Esophagus muscularis mucosa (tissue), 4 donors: ENCODE measurements at places on chromosomes 1 and 21. TPM values are rescaled to one million over a fixed set of nuclear protein-coding genes. Genes with fewer than 3 reads are reported as not detected.

GRCh38 chr1:71428029-71428428 is 347.2 kb upstream of the ZRANB2 start:
- H3K4me1 ChIP-seq = no peaks in the 10 kb centered on the region
- DNase-seq = no peak
- no peak overlapping the region for H3K27ac ChIP-seq
- H3K4me3 ChIP-seq = no peak overlapping the region
- H3K36me3 ChIP-seq = no peaks in the 10 kb centered on the region
- no peaks in the 10 kb centered on the region for H3K27me3 ChIP-seq

GRCh38 chr1:211713231-211713630 is 37.8 kb upstream of the NEK2 start:
- no peak overlapping the region for H3K4me3 ChIP-seq
- H3K4me1 ChIP-seq = no peaks in the 10 kb centered on the region
- H3K36me3 ChIP-seq = no peaks in the 10 kb centered on the region
- H3K27me3 ChIP-seq = peaks cover 6% of the 10 kb centered on the region
- DNase-seq = no peak

DNA sequence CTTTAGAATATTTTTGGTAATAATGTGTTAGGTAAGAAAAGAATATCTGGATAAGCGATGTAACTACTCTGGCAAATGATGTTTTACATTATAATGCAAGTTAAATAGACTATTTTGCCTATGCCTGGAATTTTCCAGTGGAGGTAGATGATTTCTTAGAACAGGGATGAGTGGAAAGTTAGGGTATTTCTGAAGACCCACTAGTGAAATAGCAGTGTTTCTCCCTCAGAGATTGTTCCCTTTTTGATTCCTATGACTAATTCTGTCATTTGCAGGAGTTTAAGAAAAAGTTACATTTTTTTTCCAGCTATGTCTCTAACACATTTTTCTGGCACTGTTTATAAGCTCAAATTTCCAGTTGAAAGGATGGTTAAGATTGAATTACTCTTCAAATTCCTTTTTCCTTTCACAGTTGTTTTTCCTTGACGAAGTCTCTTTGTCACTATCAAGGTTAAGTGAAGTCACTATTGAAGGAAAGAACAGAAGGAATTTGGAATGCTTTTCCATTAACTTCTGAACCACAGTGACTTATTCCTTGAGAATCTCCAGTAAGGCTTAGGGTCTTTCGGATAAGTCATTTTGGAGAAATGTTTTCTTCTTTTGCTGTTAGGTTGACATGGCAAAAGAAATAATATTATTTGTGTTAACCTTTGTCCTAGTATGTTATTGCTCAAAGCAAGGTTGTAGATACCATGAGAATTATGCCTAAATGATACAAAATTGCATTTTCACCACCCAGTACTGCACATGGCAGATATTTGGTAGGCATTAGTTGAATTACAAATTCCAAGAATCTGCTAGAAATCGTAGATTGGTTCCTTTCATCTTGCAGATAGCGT is 42.9 kb upstream of the ZNF326 start:
- H3K4me3 ChIP-seq = no peak overlapping the region
- DNase-seq = no peak
- no peaks in the 10 kb centered on the region for H3K27me3 ChIP-seq
- H3K4me1 ChIP-seq = no peaks in the 10 kb centered on the region

- H3K27ac ChIP-seq = no peak overlapping the region
- no peak for DNase-seq
- H3K4me1 ChIP-seq = no peaks in the 10 kb centered on the region
- no peaks in the 10 kb centered on the region for H3K36me3 ChIP-seq
These were observed 161.4 kb upstream of the ZRANB2 start for GRCh38 chr1:71242239-71242638.

The ARID1A gene
- 76.2 TPM for total RNA-seq

The BARHL2 gene
- total RNA-seq = not detected

The CASP9 gene
- total RNA-seq = 11.0 TPM

The SPAG17 gene
- not detected for total RNA-seq

The HSD3B2 gene
- not detected for total RNA-seq
